ENCODE measurements at places on chromosomes 13 and 19.
A peak's percentile ranks its signal among the peaks of the same experiment; 100 is the strongest.

DNA sequence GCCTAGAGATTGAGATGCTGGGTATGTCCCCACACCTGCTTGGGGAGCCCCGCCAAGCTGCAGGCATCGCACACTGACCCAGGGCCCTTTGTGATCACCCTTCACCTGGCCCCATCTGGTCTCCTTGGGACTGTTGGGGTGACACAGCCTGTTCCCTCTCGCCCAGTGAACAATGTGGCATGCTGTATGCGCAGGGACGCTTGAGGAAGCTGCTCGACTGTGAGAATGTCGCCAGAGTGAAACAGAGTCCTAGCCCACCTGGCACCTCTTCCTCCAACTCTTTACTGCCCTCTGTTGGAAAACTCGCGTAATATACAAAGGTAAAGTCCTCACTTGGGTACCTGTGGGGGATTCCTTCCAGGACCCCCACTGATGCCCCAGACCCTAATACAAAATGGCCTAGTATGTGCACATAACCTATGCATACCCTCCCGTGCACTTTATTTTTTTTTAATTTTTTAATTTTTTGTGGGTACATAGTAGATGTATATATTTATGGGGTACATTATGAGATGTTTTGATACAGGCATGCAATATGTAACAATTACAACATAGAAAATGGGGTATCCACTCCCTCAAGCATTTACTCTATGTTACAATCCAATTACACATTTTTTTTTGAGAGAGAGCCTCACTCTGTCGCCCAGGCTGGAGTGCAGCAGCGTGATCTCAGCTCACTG is 9.0 kb downstream of the BLOC1S3 start:
- DNase-seq = peak; percentile 61

- DNase-seq = no peak
Measured at GRCh38 chr13:97934590-97934989, 18.9 kb upstream of the IPO5 start.

DNA sequence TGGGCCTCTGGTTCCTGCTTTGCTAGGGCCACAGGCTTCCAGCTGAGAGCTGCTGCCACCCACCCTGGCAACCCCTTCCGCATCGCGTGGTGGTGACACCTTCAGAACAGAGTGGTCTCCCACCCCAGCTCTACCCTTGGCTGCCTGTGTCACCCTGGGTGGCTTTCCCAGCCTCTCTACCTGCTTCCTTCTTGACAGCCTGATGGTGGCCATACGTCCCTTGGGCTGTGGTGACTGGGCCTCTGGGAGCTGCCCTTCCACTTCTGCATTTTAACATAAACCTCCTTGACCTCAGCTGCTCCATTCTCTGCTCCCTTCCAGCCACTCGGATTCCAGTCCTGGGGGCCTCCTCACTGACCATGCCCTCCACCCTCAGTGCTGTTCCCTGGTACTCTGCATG is 17.0 kb downstream of the PAK4 start:
- no peak for DNase-seq

GRCh38 chr13:90846936-90847335 is 500.6 kb upstream of the MIR17HG start:
- DNase-seq = no peak

DNA sequence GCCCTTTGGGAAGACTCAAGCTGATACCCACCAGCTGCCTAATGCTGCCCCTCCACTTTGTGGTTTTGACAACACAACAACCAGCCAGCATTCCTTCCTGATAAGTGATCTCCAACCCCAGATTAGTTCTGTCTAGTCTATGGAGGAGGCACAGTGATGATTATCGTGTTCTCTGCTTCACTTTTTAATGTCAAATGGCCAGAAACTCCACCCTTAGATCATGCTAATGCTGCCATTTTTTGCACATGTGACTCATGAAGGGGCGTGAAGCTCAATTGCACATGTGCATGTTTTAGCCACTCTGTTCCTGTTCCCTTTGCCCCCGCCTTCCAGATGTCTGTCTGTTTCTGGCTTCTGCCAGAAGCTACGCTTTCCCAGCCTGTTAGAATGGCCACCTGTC is 199.8 kb downstream of the COG6 start:
- no peak for DNase-seq

DNA sequence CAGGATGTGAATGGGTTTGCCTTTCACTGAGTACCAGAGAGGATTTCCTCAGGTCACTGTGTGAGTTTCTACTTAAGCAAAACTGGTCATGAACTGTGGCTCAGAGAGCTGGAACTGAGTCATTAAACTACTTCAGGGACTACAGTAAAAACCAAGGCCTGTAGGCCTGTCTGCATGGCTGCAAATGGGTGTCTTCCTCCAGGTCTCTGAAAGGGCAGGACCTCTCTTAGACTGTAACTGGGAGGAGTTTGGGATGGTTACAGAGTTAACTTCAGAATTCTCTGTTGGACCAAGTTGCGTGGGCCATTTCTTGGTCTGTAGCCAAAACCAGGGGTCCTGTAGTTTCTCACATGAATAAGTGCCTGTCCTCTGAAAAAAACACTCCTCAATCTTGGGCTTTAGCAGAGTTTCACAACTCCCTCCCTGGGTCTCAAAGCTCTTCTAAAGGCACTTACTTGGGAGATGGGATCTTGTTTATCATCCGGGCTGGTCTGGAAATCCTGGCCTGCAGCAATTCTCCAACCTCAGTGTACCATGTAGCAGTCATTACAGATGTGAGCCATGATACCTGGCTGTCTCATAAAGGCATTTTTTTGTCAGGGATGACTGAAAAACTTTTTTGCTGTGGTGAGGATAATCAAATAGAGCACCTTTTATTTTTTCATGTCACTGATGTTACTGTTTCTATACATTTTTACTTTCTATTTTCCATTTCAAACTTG is 19.7 kb downstream of the ZNF714 start:
- DNase-seq = no peak

DNA sequence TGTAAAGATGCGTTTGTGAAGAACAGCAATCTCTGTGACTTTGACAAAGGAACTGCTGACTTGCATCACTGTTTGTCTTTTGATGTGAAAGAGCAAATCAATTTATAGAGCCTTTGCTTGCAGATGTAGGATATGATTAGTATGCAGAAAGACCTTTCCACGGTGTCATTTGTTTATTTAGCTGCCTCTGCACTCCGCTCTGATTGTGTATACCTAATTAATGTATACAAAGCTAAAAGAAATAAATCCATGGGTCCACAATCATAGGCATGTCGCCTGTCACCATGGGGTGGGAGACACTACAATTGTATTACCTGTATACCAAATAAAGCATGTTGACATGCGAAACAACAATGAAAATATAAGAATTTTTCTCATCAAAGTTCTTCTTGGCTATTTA is 410.7 kb downstream of the MZT1 start:
- DNase-seq = no peak

DNA sequence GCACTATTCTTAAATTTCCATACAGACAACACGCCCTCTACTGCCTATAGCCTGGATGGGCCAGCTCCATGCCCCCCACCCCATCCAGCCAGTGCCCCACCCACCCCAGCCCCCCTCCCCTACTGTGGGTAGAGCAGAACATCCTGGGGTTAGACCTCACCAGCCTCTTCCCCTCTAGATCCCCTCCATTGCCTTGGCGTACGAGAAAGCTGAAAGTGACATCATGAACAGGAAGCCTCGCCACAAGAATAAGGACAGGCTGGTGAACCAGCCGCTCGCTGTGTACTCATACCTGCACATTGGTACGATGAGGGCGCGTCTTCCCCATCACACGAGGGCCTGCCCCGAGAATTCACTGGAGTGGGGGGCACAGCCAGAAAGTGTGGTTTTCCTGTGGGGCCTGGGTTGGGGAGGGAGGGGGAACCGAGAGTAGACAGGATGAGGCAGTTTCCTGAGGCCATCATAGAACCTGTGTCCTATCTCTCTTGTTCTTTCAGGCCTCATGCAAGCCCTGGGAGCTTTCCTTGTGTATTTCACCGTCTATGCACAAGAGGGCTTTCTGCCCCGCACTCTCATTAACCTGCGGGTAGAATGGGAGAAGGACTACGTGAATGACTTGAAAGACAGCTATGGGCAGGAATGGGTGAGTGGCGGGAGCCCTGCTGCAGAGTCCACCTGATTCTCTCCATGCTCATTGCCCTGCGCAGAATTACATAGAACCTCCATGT is 29.1 kb downstream of the ATP12A start:
- peak; percentile 36 for DNase-seq

GRCh38 chr19:54660964-54661363 is 1.8 kb upstream of the LILRB4 start:
- no peak for DNase-seq

DNA sequence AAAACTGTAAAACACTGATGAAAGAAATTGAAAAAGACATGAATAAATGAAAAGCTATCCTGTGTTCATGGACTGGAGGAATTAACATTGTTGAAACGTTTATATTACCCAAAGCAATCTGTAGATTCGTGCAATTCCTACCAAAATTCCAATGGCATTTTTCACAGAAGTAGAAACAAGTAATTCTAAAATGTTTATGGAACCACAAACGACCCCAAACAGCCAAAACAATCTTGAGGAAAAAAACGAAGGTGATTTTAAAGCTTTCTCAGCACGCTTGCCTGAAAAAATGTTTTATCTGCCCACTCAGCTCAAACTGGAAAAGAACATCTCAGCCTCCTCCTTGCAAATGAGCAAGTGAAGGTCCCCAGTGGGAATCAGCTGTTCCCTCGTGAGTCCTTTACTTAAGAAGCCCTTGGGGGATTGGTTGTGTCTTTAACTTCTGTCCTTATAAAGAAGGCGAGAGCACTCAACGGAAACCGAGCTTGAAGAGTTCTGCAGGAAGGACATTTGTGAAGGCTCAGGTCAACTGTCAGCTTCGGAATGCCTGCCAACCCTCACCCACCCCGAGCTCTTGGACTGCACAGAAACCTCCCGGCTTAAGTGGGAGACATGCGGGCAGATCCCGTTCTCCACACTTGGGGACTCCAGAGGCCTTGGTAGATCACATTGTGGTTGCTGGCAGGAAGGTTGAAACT is 256.0 kb upstream of the IRS2 start:
- no peak for DNase-seq

GRCh38 chr13:105363261-105364190 is 1171.9 kb downstream of the EFNB2 start:
- no peak for DNase-seq

DNA sequence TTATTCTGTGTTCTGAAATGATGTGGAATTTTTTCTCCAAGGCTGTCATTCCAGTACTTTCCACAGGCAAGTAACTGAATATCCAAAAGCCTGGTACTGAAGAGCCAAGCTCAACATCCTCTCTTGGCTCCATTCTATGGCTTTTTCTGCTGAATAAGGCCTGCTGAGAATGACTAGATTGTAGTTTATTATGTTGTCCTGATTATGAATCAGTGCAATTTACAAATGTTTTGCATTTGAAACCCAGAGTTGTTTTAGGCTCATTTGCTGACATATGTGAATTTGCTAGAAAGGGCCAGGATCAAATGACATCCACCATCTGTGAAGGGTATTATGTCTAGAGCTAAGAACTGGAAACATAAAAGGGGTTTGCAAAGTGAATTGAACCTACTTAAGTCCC is 596.6 kb downstream of the KCTD12 start:
- no peak for DNase-seq

GRCh38 chr13:89150362-89150761 is 1479.2 kb downstream of the SLITRK5 start:
- no peak for DNase-seq

- no peak for DNase-seq
Measured at GRCh38 chr13:35724446-35724845, 248.0 kb upstream of the MAB21L1 start.

DNA sequence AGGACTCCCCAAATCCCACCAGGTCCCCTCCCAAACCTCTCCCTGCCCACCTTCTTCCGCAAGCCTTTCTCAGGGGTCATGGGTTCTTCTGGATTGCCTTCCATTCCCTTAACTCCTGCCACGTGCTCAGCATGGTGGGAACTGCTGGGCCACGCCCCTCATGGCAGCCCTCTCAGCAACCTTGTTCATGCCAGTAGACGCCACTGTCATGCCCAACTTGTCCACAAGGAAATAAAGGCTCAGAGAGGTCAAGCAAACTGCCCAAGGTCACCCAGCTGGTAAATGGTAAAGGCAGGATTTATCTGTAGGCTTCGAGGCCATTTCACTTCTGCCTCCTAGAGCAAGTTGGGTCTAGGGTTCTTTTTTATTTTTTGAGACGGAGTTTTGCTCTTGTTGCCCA is 10.9 kb downstream of the PRAM1 start:
- no peak for DNase-seq

DNA sequence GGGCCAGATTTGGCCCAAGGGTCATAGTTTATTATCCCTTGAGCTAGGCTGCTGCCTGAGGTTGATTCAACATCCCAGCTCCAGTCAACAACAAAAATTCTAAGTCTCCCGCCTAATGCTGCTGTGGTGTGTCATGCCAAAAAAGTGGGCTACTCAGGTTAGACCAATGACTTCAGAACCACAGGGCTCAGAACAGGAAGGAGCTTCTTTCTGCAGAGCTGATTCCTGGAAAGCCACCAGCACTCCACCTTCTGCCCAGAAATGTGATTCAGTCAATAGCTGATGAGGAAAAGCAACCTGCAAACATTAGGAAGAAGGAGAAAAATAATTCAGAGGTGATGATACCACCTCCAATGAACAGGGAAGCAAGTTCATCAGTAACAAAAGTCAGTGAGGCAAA is 56.1 kb upstream of the SERPINE3 start:
- DNase-seq = no peak

DNA sequence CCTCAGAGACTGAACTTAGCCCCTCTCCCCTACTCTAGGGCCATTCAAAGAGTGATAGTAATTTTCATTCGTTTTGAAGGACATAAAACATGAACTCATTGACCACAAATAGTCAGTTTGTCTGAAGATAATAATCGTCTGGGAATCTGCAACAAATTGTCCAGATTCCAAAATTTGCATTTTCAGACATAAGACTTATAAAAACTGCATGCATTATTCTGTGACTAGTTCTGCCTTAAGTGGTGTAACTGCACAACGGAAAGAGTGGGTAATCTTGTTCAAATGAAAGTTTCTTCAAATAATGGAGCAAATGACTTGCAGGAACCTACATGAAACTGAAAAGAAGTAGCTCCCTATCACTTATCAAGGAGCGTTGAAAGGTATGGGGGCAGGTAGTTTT is 8.4 kb downstream of the CSNK1A1L start:
- DNase-seq = no peak

DNA sequence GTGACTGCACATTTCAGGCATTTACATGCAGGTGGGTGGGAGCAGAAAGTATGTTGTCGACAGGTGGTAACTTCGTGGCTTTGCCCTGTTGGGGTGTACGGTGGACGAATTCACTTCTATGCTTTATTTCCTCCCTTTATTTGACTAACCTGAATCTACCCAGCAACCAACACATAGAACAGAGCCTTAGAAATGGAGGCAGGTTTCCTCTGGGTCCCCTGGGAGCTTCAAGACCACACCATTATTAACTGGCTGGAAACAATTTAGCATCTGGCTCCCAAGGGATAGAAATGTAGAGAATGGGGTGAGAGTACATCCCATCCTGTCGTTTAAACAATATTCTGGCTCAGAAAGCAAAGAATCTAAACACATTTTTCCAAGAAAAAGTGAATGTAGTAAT is 244.4 kb downstream of the DLEU7 start:
- no peak for DNase-seq
